Umbilical cord (tissue), 2 donors: ENCODE measurements at places on chromosomes 2 and 18. TPM values are rescaled to one million over a fixed set of nuclear protein-coding genes. Genes with fewer than 3 reads are reported as not detected.

ST6GAL2 gene
- 117 TPM for total RNA-seq

ZBTB7C gene
- 1.7 TPM for total RNA-seq

REG3A gene
- 3.6 TPM for total RNA-seq

PLCD4 gene
- 7.2 TPM for total RNA-seq

SCN7A gene
- 2.6 TPM for total RNA-seq

MAPK4 gene
- total RNA-seq, result 7.9 TPM

TNFAIP6 gene
- 13.7 TPM for total RNA-seq

PHOSPHO2 gene
- 5.8 TPM for total RNA-seq
